ENCODE measurements at places on chromosomes 7 and 10.
A peak's percentile ranks its signal among the peaks of the same experiment; 100 is the strongest.

DNA sequence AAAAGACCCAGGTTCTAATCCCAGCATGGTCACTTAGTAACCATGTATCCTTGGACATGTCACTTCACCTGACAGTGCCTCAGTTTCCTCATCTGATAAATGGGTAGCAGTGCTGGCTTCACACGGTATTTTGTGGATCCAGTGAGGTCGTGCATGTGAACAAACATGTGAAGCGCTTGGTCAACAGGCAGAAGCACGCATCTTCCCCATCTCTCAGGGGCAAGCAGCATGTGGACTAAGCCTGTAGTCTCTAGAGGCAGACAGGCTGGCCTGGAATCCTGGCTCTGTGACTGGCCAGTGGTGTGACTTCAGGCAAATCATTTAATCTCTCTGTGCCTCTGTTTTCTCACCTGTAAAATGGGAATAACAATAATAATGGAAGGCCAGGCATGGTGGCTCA, 115.8 kb downstream of the C10orf105 start:
- DNase-seq, result no peak

DNA sequence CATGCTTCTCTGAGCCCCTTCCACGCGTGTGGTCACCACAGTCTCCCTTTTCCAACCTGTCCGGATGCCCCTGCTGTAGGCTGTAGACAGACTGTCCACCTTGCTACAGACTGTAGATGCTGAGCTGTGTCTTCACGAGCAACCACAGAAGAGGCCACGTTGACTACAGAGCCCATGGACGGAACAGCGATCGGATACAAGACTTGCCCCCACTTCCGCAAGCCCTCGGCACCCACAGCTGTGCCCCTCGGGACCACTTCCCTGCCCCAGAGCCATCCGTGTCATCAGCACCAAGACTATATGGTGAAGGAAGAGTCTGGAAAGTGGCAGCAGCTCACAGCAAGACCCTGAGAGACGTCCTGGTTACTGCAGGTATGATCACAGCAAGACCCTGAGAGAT, 491.4 kb downstream of the DNAJB6 start:
- DNase-seq, result no peak

DNA sequence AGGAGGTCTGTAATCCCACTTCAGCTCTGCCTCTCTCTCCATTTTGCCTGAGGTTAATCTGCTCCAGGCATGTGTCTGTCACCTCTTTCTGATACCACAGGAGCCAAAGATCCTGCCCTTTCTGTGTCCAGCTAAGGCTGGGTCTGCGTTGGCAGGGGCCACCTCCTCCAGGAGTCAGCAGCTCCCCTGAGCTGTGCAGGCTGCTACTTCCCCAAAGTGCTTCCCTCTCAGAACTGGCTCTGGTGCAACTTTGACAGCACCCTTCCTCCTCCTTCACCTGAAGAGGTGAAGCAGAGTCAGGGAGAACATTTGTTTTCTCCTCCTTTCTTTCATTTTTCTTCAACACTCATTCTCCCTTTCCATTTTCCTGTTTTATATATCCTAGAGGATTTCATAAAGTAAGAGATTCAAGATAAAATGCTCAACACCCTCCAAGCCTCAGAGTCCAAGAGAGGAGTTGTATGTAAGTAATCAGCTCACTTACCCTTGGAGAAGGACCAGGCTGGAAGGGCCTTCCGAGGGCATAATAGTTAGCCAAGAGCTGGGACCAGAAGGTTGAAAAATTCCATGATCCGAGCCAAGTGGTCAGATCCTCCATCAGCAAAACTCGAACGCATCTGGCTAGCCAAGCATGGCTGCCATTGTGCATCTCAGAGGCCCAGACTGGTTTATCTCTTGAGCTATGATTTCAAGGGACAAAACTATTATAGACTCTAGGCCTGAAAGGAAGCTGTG, 257.3 kb downstream of the PTEN start:
- no peak for DNase-seq

- DNase-seq, result peak; percentile 16
Measured at GRCh38 chr10:61897671-61898434, 3.6 kb upstream of the ARID5B start.

DNA sequence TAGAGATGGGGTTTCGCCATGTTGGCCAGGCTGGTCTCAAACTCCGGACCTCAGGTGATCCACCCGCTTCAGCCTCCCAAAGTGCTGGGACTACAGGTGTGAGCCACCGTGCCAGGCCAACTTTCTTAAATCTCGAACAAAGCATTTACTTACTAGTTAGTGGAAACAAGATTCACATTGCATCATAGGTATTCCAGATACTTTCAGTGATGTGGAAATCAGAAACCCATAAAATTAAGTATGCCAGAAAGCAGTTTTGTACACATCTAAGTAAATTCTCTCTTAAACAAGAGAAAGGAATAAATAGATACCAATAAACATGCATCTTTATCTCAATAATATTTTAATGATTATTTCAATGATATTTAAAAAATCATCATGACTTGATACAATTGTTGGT, 75.5 kb downstream of the DGKI start:
- DNase-seq, result no peak

DNA sequence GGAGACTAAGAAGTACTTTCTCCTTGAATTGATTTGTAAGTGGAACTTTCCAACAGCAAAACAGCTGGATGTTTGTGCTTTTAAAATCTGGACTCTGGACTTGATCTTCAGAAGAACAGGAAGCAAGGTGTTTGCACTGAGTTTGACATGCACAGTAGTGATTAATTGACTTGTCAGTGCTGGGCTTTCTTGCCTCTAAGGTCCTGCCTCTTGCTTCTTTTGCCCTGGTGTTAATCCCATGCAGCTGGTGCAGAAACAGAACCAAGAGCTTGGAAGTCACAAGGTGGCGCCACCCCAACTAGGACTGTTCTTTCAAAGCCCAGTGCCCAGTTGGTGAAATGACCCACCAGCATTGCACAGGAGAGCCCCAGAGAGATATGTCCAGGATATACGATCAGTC, 66.8 kb upstream of the SEPHS1 start:
- no peak for DNase-seq

GRCh38 chr10:25398680-25399079, 223.9 kb downstream of the GPR158 start:
- no peak for DNase-seq

- DNase-seq, result no peak
Measured at GRCh38 chr10:89203237-89203636, 3.9 kb downstream of the CH25H start.

GRCh38 chr10:103784723-103785418, 70.5 kb downstream of the SH3PXD2A start:
- no peak for DNase-seq

DNA sequence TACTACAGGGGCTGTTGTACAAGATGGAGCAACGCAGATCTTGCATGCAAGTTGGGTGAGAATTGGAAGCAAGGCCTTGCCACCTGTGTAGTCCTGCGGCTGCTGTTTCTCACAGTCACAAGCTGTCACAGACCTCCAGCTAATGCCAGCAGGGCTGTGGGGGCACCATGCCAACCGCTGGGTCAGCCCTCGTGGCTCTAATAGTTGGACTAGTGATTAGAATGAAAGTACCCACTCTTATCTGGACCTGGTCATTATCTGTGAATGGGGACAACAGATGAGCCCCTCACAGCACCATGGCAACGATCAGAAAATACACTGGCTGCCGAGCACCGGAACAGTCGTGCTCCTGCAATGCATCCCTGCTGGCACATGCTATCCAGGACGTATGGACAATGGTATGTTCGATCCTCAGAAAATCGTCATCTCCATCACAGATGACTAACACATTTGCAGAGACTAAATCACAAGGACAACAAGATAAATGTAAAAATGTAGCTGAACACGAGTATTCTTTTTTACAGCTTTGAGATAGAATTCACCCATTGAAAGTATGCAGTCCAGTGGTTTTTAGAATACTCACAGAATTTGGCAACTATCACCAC, 80.4 kb upstream of the CALN1 start:
- no peak for DNase-seq

- DNase-seq, result no peak
Measured at GRCh38 chr7:17406738-17407137, 108.3 kb downstream of the AHR start.

- no peak for DNase-seq
Measured at GRCh38 chr10:50216894-50217293, 34.4 kb downstream of the ASAH2 start.

DNA sequence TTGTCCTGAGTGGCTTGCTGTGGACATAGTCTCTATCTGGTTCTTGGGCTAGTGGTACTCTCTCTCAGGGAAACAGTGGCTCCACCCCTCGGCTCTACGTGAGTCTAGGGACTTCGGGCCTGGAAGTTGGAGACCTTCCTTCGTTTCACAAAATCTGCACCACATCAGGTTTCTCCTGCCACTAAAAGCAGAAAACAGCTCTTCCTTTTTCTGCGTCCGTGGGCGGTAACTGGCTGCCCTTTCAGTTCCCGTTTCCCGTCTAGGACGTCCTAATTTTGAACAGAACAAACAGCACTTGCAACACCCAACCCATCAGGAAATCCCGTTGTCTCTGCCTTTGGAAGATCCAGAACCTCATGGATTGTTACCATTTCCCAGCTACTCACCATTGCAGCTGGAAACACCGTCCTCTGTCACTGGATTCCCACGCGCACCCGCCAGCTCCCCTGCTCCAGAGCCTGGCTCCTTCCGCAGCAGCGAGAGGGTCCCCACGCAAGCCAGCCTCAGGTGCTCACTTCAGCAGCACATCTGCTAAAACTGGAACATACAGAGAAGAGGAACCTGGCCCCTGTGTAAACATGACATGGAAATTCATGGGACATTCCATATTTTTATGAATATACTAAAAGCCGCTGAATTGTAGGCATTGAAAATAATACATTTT, 311.4 kb upstream of the AKR1E2 start:
- no peak for DNase-seq

DNA sequence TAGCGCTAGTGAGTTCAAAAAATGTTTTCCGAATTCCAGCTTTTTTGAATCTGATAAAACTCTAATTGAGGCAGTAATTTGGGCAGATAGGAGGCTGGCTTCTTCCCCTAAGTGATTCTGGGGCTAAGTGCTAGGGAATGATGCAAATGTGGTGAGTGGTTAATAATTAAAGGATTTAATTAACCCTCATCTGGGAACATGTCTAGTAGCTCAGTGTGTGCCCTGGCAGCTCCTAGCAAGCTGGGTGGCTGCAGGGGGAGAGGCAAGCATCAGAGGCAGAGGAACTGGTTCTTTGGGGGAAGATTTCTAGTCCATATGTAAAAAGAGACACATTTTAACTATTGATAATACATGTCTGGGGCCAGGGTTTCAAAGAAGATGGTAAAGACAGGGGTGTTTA, 354.5 kb downstream of the WDR11 start:
- DNase-seq, result no peak

Measured in amygdala (tissue), 56 donors.